ENCODE measurements at places on chromosomes 3 and 15. TPM values are rescaled to one million over a fixed set of nuclear protein-coding genes. Genes with fewer than 3 reads are reported as not detected.

DNA sequence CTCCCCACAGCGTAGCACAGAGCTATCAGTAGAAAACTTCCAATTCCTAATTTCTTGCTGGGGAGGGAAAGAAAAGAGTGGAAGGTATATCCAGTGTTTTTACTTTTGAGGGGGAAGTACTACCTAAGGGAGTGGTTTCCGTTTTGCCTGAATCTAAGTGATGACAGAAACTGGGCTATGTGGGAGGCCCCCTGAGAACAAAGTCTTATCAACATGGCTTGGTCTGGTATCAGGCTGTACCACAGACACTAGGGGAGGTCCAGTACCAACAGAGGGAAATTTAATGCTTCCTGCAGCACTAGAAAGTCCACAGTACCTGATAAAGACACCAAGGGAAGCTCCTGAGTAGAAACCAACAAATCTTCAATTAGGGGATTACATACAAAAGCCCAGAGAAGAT lies 199.2 kb downstream of the IL5RA start:
- H3K4me1 ChIP-seq, result no peaks in the 10 kb centered on the region
- no peak for DNase-seq
- no peaks in the 10 kb centered on the region for H3K27me3 ChIP-seq
- no peaks in the 10 kb centered on the region for H3K36me3 ChIP-seq

- H3K36me3 ChIP-seq, result no peaks in the 10 kb centered on the region
- H3K4me3 ChIP-seq, result no peak overlapping the region
These were observed 267.6 kb downstream of the AGBL1 start for GRCh38 chr15:86347245-86347644.

DNA sequence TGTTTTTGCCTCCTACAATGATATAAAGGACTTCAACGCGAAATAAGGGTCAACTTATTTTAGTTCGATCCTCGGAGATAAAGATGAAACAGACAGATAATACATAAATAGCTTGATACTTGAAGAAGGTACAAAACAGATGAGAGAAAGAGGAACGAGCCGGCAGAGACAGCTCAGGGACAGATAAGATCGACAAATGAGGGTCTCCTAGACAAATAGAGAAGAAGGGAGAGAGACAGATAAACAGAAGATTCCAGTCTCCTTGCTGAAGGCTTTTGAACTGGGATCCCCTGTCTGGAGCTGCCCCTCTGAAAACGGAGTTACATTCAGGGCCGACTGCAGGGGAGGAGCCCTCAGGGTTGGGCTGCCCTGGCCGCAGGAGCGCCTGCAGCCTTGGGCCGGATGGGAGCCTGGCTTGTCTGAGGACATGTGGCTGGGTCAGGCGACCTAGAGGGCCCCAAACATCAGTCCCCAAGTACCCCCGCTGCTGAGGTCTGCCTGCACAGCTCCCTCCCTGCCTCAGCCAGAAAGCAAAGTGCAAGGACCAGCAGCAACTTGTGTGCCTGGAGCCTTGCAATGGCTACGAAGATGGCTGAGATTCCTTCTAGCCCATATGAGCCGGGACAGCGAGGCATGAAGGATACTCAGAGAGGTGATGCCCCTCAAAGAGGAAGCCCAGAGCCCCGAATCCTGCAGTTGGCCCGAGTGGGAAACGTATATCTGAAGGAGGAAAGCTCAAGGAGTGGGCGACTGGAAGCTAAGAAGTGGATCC lies 926 bp upstream of the SKOR1 start:
- peaks cover 35% of the 10 kb centered on the region for H3K4me1 ChIP-seq
- H3K36me3 ChIP-seq, result no peaks in the 10 kb centered on the region
- no peak for DNase-seq

DNA sequence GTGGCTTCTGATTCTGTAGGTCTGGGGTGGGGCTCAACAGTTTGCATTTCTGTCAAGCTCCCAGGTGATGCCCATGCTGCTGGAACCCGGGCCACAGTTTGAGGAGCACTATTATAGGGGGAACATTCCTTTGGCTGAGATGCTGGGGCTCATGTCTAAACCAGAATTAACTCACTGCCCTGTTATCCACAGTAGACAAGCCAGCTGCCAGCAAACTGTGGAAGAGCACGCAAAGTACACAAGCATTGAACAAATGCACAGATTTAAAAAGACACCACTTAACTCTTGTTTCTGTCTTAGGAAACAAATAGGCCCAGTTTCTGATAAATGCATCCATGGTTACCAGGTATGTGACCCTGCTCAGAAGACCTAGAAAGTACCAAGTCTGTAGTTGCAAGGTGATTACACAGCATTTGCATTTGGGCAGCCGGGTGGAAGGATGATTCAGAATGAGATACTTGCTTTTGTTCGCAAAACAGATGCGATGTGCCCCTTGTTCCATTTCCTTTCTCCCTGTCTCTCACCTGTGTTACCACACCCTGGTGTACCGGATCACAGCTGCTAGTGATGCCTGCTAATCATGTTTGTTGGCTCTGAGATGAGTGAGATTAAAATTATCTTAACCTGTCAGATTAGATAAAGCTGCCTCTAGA lies 12.4 kb downstream of the GYG1 start:
- H3K36me3 ChIP-seq, result no peaks in the 10 kb centered on the region
- no peak for DNase-seq
- no peak overlapping the region for H3K4me3 ChIP-seq
- no peaks in the 10 kb centered on the region for H3K4me1 ChIP-seq

DNA sequence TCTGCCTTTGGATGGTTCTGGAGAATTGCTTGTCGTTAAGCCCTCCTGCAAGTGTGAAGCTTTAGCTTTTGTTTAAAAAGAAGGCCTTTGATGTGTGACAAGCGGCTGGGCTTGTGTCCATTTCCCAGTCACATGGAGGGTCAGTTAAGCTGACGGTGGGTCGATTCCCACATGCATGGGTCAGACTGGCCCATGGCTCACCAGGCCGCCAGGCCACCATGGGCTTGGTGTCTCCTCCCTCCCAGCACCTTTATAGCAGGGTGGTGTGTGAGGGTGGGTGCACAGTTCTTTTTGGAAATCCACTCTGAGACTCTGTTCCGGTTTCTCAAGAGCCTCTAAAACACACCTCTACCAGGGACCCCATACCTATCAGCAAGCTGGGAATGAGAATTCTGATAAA lies 67.2 kb downstream of the SCN5A start:
- no peak overlapping the region for H3K4me3 ChIP-seq
- no peaks in the 10 kb centered on the region for H3K4me1 ChIP-seq
- H3K36me3 ChIP-seq, result no peaks in the 10 kb centered on the region
- DNase-seq, result no peak
- no peak overlapping the region for H3K27ac ChIP-seq
- no peaks in the 10 kb centered on the region for H3K27me3 ChIP-seq

- DNase-seq, result no peak
- H3K4me1 ChIP-seq, result peaks cover 55% of the 10 kb centered on the region
- no peaks in the 10 kb centered on the region for H3K27me3 ChIP-seq
These were observed 221.7 kb upstream of the TLE3 start for GRCh38 chr15:70319466-70319865.

DNA sequence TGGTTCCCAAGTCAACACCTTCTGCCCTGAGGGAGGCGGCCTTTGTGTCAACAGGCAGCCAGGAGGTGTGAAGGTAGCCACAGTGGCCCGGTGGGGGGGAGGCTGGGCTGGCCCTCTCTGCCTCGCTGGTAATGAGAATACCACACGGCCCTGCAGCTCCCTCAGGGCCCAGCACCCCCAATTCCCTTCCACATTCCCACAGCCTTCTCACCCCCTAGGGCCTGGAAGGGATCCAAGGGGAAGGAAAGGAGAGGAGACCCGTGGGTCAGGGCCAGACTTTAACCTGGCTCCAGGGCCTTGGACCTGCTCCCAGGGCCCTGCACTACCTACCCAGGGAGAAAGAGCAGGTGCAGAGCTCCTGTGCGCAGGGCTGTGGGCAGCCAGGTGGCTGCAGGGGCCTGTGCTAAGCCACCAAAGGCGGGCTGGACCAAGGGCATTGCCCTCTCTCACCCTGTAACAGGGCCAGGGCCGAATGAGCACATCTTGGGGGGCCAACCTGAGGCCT lies 8.7 kb upstream of the MESP2 start:
- H3K4me3 ChIP-seq, result no peak overlapping the region
- H3K4me1 ChIP-seq, result peaks cover 7% of the 10 kb centered on the region
- no peaks in the 10 kb centered on the region for H3K36me3 ChIP-seq
- no peaks in the 10 kb centered on the region for H3K27me3 ChIP-seq

MAGEL2 gene
- total RNA-seq, result 3.1 TPM

- H3K36me3 ChIP-seq, result no peaks in the 10 kb centered on the region
- H3K4me1 ChIP-seq, result no peaks in the 10 kb centered on the region
- H3K4me3 ChIP-seq, result no peak overlapping the region
- no peaks in the 10 kb centered on the region for H3K27me3 ChIP-seq
- no peak for DNase-seq
- no peak overlapping the region for H3K27ac ChIP-seq
These were observed 1133.8 kb downstream of the TUSC7 start for GRCh38 chr3:117843356-117843755.

GRCh38 chr3:61680617-61681016 lies 119.2 kb downstream of the PTPRG start:
- no peaks in the 10 kb centered on the region for H3K4me1 ChIP-seq
- no peak for DNase-seq
- H3K36me3 ChIP-seq, result no peaks in the 10 kb centered on the region

GRCh38 chr3:64848822-64849221 lies 161.0 kb upstream of the ADAMTS9 start:
- H3K4me3 ChIP-seq, result no peak overlapping the region
- no peak for DNase-seq
- H3K4me1 ChIP-seq, result no peaks in the 10 kb centered on the region
- no peaks in the 10 kb centered on the region for H3K27me3 ChIP-seq
- no peaks in the 10 kb centered on the region for H3K36me3 ChIP-seq
- no peak overlapping the region for H3K27ac ChIP-seq

GRCh38 chr3:70963431-70964275 lies 619.9 kb downstream of the FOXP1 start:
- H3K36me3 ChIP-seq, result no peaks in the 10 kb centered on the region
- no peaks in the 10 kb centered on the region for H3K4me1 ChIP-seq
- DNase-seq, result no peak
- no peak overlapping the region for H3K4me3 ChIP-seq
- no peak overlapping the region for H3K27ac ChIP-seq

- H3K27me3 ChIP-seq, result no peaks in the 10 kb centered on the region
- H3K27ac ChIP-seq, result no peak overlapping the region
- H3K36me3 ChIP-seq, result no peaks in the 10 kb centered on the region
- no peaks in the 10 kb centered on the region for H3K4me1 ChIP-seq
- no peak for DNase-seq
These were observed 256.1 kb downstream of the PLCL2 start for GRCh38 chr3:17140670-17141505.

GRCh38 chr15:31325595-31326155 lies 960 bp upstream of the KLF13 start:
- H3K27ac ChIP-seq, result peak overlapping the region; percentile 100
- peak; percentile 92 for DNase-seq
- peaks cover 18% of the 10 kb centered on the region for H3K4me1 ChIP-seq
- no peaks in the 10 kb centered on the region for H3K36me3 ChIP-seq

GRCh38 chr15:34896183-34896582 lies 73.4 kb downstream of the AQR start:
- no peak for DNase-seq
- no peak overlapping the region for H3K4me3 ChIP-seq
- H3K27me3 ChIP-seq, result no peaks in the 10 kb centered on the region
- no peaks in the 10 kb centered on the region for H3K36me3 ChIP-seq
- no peaks in the 10 kb centered on the region for H3K4me1 ChIP-seq
- no peak overlapping the region for H3K27ac ChIP-seq

DNA sequence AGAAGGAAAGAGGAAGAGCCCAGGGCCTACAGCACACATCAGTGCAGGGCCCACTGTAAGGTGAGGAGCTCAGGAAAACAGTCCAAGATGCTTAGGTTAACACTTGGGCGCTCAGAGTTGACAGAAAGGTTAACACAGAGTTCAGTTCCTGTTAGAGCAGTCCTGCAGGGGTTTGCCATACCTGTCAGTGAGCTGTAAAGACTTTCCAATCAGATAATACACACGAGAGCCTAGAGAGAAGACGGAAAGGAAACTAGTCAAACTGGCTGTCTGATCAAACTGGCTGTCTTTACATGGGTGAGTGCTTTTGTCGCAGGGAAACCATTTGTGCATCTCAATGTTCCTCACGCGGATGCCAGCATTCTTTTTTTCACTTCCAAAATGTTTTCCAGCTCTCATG lies 61.4 kb upstream of the ARHGEF26 start:
- DNase-seq, result peak; percentile 26
- no peak overlapping the region for H3K4me3 ChIP-seq
- no peaks in the 10 kb centered on the region for H3K36me3 ChIP-seq
- H3K4me1 ChIP-seq, result peaks cover 4% of the 10 kb centered on the region
- peak overlapping the region; percentile 17 for H3K27ac ChIP-seq

GRCh38 chr3:28935146-28935545 lies 345.7 kb upstream of the RBMS3 start:
- H3K27ac ChIP-seq, result no peak overlapping the region
- no peaks in the 10 kb centered on the region for H3K36me3 ChIP-seq
- H3K4me3 ChIP-seq, result no peak overlapping the region
- no peaks in the 10 kb centered on the region for H3K27me3 ChIP-seq
